ENCODE measurements at places on chromosomes 1 and 21.
A peak's percentile ranks its signal among the peaks of the same experiment; 100 is the strongest.

GRCh38 chr21:29233256-29233546, 65.5 kb upstream of the BACH1 start:
- no peak for DNase-seq

- DNase-seq, result no peak
Measured at GRCh38 chr1:44524655-44525500, 119.8 kb downstream of the RNF220 start.

DNA sequence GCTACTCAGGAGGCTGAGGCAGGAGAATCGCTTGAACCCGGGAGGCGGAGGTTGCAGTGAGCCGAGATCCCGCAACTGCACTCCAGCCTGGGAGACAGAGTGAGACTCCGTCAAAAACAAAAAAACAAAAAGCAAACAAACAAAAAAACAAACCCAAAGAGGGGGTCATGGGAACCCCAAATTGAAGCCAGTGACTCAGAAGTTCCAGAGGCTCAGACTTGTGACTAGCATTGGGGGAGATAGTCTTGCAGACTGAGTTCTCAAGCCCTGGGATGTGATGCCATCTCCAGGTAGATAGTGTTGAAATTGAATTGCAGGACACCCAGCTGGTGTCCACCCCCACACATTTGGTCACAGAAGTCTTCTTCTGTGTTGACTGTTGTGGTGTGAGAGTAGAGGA, 24.9 kb upstream of the ENO1 start:
- no peak for DNase-seq

DNA sequence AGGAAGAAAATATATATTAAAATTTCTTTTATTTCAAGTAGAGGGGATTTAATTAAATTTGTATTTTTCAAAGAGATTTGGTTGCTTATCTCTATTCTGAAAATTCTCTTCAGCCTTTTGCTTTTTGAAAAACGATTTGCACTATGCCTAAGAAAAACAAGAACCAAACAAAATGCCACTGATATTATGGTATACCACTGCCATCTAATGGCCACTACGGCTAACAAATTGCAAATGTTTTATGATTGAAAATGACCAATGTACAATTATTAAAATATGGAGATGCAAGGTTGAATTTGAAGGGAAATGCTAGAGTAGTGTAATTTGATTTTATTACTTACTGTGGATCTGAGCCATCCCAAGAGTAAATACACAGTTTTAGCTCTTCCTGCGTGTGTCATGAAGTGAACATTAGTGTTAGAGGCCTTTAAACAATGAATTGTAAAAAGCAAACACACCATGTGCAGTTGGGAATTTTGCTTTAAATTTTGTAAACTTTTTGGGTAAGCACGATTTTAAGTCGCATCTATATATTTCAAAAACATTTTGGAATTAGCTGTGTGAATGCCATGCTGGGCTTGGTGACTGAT, 137.4 kb upstream of the USP25 start:
- peak; percentile 2 for DNase-seq
